ENCODE measurements at places on chromosomes 4 and X. TPM values are rescaled to one million over a fixed set of nuclear protein-coding genes. Genes with fewer than 3 reads are reported as not detected.

GABRG1 gene
- total RNA-seq = 0.06 TPM

SRPK3 gene
- 15.1 TPM for total RNA-seq

SPANXN4 gene
- not detected for total RNA-seq

GPR143 gene
- 7.8 TPM for total RNA-seq

PABPC4L gene
- 10.8 TPM for total RNA-seq

BCORL1 gene
- total RNA-seq = 11.6 TPM

KLB gene
- total RNA-seq = 0.18 TPM

SSX2B gene
- 0.35 TPM for total RNA-seq

ADH7 gene
- total RNA-seq = not detected

AWAT1 gene
- total RNA-seq = not detected

NEK1 gene
- 15.8 TPM for total RNA-seq

SSX1 gene
- not detected for total RNA-seq

SPANXA1 gene
- not detected for total RNA-seq

PAK3 gene
- 4.3 TPM for total RNA-seq

IRS4 gene
- total RNA-seq = 2.9 TPM

SYTL4 gene
- 14.3 TPM for total RNA-seq

SSX3 gene
- not detected for total RNA-seq

IL2 gene
- total RNA-seq = not detected

ALB gene
- 12.1 TPM for total RNA-seq

SRPX2 gene
- total RNA-seq = 17.9 TPM

AMTN gene
- not detected for total RNA-seq

L1CAM gene
- total RNA-seq = 38.7 TPM

FAM47E gene
- 11.1 TPM for total RNA-seq

UGT2B10 gene
- total RNA-seq = not detected

OTUD6A gene
- total RNA-seq = not detected

CC2D2A gene
- total RNA-seq = 42.0 TPM

HELT gene
- total RNA-seq = not detected

ARHGEF6 gene
- total RNA-seq = 14.5 TPM

CLTRN gene
- total RNA-seq = 10.3 TPM

PRR32 gene
- 9.7 TPM for total RNA-seq

SUPT20HL1 gene
- total RNA-seq = not detected

PNMA5 gene
- total RNA-seq = not detected

PWWP3B gene
- total RNA-seq = 6.9 TPM

All from metanephros (tissue), 2 donors.